ENCODE measurements at places on chromosomes 5 and 9.

GRCh38 chr9:115099901-115100300, 18.1 kb downstream of the TNC start:
- no peak for DNase-seq

DNA sequence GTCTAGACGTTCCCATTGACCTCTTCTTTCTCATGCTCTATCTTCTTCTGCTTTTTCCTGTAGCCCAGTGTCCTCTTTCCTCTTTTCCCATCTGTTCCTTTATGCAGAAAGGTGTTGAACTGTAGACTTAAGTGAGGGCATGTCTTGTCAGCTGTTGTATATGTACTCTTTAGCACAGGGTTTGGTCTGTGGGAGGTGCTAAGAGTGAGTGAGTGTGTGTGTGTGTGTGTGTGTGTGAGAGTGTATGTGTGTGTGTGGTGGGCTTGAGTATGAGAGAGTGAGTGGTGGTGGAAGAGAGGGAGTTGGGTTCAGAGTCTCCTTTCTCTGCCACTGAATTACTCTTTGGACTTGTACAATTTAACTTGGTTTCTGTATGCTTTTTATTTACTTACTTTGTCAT, 10.3 kb upstream of the ROPN1L start:
- no peak for DNase-seq

- no peak for DNase-seq
Observed at GRCh38 chr5:59565551-59565950, 328.0 kb downstream of the PDE4D start.

DNA sequence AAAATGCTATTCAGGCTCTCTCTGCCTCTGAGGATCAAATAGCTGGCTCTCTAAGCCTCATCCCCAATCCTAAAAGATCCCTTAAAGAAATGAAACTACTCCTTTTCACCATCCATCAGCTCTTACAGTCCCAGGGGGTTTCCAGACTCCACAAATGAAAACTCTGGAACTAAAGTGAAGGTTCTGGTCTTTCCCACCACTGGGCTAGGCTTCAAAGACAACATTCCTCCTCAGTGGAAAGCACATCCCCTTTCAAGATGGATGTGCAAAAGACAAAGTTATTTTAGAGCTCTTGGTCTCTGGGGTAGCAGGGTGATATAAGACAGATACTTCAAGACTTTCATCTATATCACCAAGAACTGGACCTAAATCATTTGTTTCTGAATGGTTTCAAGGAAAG, 106.9 kb downstream of the DCP2 start:
- no peak for DNase-seq

GRCh38 chr5:173883347-173883924, 4.7 kb upstream of the CPEB4 start:
- DNase-seq = no peak

GRCh38 chr5:69136293-69136692, 30.7 kb upstream of the CCNB1 start:
- no peak for DNase-seq

DNA sequence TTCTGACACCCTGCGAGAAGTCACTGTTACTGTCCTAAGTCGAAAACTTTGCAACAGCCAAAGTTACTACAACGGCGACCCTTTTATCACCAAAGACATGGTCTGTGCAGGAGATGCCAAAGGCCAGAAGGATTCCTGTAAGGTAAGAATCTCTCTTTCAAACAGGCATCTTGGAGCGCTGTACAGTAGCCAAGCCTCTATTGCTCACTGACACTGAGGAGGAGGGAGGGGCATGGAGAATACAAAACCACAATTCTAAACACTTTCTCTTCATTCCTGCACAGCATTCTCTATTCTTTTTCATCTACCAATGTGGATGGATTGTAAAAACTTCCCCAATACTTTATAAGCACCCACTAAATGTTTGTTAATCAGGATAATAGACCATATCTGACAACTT, 7.4 kb downstream of the GZMK start:
- DNase-seq = no peak

GRCh38 chr5:129963359-129963758, 59.1 kb downstream of the CHSY3 start:
- no peak for DNase-seq

DNA sequence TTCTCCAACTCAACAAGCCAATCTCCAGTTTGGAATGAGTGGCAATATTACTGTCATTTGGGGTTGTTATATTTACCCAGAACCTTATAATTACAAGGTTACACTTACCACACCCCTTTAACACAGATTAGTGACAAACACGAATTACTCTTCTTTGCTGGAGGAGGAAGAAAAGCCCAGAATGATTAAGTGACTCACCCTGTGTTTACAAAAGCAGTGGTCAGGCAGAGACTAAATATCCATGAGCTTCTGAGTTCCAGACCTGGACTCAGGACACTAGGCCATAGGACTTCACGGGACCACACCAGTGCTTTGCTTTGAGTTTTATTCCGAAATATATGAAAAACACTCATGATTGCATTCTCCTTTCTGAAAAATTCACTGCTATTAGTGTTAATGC, 370.8 kb downstream of the TLE1 start:
- DNase-seq = no peak

DNA sequence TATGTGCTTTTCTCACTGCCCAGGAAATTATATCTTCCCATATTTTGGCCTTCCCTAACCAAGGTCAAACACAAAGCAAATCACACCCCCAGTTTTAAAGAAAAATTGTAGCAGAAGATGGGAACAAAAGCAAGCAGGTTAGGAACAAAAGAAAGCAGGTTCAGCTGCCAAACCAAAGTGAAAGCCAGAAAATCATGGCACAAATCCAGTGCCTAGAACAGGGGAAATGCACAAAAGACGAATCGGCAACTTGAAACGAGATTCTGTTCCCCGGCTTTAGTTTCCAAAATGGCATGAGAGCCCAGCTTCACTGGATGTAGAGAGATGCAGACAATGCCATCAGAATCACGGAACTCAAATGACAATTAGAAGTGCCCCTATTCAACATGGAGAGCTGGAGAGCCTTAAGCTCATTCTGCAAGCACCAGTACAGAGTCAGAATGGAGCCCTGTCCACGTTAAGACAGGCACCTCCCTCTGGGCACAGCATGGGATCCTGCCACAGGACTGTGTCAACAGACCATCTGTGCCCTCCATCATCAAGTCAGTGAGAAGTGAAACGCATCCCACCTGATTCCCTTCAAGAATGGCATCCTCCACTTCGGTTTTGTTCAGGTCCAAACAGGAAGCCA, 13.8 kb downstream of the DNAH5 start:
- DNase-seq = no peak

DNA sequence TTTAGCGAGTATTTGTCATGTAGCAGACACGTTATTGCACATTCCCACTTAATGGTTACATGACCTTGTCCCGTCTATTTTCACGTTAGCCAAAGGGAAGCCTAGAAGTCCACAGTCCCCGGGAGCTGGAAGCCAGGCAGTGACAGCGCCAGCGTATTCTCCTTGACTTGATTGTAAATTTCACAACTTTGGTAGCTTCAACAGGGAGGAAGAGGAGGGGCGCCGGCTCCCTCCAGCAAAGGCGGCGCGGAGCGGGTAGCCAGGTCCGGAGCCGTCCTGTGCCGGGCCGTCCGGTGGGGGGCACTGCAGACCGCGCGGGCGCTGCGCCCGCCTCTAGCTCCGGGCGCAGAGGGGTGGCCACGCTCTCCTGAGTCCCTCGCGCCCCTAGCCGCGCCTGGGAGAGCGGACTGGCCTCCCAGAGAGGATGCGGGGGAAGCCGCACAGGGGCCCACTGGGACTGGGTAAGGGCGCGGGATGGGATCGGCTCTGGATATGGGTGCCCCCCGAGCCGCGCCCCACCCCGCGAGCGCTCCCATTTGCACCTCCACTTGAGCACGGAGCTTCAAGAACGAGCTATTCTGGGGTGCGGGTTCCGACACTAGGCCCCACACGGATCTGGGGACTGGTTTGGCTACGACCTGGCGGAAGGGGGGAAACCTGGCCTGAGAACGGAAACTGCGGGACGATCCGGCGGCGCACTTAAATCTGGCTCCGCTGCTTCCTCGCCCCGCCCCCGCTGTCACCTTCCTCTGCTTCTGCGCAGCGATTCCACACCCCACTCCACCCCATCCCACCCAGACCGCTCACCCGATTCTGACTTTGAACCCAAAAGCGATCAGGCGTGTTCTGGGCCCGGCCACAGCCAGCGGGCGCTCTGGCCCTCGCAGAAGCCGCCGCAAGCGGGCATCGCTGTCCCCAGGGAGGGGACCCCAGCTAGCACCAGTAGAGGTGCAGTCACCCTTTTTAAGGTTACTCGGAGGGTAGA, 23.8 kb downstream of the KLF4 start:
- DNase-seq = peak; percentile 48

DNA sequence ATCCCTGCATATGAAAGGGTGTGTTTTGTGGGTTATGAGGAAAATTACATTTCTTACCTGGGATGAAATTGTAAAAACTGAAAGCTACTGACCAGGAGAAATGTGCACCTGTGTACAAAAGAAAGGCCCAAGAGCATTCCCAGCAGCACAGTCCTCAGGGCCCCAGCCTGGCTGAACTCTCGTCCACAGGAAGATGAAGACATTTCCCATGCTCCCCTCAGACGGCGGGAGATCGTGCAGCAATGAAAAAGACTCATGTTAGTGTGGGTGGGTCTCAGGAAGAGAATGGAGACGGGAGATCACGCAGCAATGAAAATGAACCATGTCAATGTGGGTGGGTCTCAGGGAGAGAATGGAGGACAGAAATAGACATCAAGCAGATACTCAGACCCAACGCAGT, 12.6 kb upstream of the LCN15 start:
- no peak for DNase-seq

DNA sequence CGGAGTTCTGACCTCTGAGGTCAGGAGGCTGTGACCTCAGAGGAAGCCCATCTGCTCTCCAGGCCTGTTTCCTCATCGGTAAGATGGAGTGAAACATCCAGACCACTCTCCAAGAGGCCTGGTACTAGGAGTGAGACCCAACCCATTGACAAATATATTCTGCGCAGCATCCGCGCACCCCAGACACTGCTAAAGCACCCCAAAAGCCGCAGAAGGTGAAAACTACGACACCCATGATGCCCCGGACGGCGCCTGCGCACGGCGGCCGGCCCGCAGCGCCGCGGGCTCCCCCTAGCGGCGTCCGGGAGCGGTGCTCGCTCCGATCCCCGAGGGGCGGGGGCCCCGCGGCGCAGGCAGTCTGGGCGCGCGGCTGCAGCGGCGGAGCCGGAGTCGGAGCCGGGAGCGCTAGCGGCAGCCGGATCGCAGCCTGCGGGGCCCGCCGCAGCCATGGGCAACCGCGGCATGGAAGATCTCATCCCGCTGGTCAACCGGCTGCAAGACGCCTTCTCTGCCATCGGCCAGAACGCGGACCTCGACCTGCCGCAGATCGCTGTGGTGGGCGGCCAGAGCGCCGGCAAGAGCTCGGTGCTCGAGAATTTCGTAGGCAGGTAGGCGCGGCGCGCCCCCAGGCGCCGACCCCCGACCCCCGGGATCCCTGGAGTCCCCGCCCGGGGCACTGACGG, at the start of gene DNM1:
DNM1 (plus strand) TSS at position 356 of the 683 bp plus-strand sequence; CDS start at position 448, 92 bp downstream.
- peak; percentile 62 for DNase-seq

GRCh38 chr5:113510836-113511451, 2.5 kb upstream of the YTHDC2 start:
- no peak for DNase-seq

- peak; percentile 88 for DNase-seq
Observed at GRCh38 chr5:141681695-141682641, at the start of gene ARAP3. Gene ARAP3 (minus strand): TSS chr5:141682230. CDS start chr5:141680486, 1,744 bp downstream.

DNA sequence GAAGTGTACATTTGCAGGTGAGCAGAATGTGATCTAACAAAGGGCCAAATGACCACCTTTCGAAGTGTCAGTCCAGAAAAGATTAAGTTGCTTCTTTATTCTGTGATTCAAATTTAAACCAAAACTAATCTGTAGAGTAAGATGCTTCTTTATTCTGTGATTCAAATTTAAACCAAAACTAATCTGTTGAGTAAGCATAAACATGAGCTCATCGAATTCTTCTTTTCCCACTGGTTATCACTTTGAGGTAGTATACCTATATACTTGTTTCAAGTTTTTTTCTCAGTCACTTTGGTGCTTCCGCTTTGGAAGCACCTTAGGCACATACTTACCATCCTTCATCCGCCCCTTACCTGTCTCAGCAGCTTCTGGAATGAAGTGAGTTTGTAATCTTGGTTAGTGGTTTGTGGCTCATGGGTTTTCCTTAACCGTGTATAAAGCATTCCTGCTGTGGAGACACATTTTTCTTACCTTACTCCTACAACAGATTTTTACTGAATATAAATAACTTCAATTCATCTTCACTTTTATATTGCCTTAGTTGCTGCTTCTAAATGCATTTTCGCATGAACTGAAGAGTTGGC, 40.7 kb upstream of the CTXN3 start:
- DNase-seq = no peak

DNA sequence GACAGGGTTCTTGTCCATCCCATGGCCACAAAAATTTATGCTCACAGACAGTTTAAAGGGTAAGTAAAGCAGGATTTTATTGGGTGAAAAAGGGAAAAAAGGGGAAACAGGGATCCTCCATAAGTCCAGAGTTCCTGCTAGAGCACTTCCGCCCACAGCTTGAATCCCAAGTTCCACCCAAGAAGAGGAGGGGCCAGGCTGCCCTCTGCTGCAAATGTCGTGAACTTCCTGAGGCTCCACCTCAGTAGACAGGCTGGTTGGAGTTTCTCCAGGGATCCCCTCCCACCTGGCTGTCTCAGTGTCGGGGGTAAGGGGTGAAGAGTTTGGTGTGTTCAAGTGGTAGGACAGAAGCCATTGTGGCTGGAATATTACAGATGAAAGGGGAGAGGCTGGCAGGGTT, 275.0 kb upstream of the SGCD start:
- no peak for DNase-seq

DNA sequence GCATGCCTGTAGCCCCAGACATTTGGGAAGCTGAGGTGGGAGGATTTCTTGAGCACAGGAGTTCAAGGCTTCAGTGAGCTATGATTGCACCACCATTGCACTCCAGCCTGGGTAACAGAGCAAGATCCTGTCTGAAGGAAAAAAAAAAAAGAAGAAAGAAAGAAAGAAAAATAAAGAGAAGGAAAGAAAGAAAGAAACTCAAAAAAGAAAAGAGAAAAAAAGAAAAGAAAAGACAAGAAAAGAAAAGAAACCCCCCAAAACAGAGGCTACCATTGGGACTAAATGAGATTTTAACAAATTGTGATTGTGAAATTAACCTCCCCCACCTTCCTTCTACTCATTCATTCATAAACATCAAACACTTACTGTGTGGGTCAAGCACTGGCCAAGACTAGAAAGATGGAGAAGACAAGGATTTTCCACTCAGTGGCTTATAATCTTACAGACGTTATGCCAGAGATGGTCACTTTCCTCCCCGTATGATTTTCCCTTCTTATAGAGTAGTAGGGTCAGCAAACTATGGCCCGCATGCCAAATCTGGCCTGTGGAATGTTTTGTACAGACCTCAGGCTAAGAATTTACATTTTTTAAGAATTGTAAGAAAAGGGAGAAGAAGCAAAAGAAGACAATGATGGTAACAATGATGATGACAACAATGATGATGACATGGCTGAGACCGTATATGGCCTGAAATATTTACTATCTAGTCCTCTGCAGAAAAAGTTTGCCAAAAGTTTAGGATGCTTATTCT, 1.1 kb upstream of the FYB1 start:
- DNase-seq = no peak

- DNase-seq = no peak
Observed at GRCh38 chr9:29866556-29866955, 2293.3 kb upstream of the C9orf72 start.
